AG09319 (cell line): ENCODE measurements at places on chromosomes 1 and 21.

DNA sequence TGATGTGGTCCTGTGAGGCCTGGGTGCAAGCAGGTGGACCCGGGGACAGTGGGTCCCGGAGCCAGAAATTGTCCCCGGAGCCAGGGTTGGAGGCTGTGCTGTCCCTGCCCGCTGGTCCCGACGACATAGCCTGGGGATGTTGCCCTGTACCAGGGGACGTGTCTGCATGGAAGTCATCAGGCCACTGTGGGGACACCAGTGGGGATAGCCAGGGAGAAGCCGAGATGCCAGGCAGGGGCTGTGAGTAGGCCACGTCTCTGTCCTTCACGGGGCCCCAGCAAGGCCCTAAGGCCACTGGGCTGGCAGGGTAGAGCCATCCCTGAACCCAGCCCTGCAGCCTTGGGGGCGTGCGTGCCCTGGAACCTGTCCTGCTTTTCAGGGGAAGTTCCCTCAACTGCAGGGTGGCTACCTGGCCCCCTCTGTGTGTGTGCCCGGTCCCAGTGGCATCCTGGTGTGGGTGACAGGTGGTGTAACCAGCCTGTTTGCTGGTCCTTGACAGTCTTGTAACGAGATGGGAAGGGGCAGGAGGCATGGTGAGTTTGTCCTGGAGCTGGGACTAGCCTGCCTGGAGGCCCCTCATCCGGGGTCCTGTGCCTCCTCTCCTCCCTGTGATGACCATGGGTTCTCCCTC lies 73.2 kb downstream of the OBSCN start:
- DNase-seq, result no peak

- no peak for DNase-seq
Measured at GRCh38 chr1:212035835-212036605, 472 bp downstream of the DTL start.

GRCh38 chr1:183841550-183841949 lies 36.6 kb downstream of the RGL1 start:
- DNase-seq, result no peak

DNA sequence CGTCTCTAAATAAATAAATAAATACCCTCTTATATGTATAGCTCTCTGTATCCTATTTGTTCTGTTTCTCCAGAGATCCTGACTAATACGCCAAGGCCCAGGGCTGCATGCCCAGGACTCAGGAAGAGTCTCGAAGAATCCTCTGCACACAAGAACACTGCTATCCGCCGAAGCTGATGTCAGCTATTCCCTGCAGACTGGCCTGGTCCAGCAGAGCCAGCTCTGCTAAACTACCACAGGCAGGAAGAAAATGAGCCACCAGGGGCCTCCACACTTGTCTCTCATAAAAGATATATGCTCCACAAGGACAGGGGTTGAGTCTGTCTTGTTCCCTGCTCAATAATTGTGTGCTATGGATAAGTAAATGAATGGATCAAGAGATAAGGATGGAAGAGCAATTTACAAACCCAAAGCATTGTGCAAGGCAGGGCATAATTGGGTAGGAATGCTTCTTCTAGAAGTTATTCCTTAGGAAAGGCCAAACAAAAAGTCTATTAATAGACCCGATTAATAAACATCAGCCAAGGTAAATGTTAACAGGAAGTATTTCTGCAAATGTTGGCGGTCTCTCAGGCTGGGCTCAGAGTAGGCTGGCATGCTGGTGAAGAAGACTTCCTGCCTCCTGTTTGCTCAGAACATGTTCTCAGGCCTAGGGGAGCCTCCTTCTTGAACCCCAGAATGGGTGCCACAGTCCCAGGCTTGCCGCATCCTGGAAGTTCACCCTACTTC lies 26.3 kb upstream of the MAN1C1 start:
- no peak for DNase-seq

DNA sequence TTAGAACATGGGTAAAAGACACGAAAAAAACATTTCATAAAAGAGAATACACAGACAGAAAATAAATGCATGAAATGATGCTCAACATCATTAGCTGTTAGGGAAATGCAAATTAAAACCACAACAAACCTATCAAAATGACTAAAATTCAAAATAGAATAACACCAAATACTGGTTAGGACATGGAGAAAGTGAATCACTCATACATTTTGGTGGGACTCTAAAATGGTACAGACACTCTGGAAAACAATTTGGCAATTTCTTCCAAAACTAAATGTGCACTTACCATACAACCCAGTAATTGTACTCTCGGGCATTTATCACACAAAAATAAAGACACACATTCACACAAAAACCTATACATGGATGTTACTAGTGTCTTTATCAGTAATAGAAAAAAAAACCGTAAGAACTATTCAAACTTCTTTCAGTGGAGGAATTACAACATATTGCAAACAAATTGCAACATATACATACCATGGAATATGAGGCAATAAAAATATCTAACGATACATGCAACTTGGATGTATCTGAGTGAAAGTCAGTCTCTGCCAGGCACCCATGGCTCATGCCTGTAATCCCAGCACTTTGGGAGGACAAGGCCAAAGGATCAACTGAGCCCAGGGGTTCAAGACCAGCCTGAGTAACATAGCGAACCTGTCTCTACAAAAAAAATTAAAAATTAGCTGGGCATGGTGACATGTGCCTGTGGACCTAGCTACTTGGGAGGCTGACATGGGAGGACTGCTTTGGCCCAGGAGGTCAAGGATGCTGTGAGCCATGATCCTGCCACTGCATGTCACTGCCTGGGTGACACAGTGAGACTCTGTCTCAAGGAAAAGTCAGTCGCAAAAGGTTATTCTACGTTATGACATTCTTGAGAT lies 19.6 kb downstream of the HSF2BP start:
- peak; percentile 55 for DNase-seq
